Caki2 (cell line): ENCODE measurements at places on chromosomes 5 and 9. TPM values are rescaled to one million over a fixed set of nuclear protein-coding genes. Genes with fewer than 3 reads are reported as not detected.

The ANKRD31 gene
- total RNA-seq: 0.07 and 0.38 TPM in 2 replicates

The RLN1 gene
- total RNA-seq: not detected in 2 replicates

The KCTD16 gene
- total RNA-seq: 0.17 and 2.6 TPM in 2 replicates

The SMU1 gene
- total RNA-seq: 23.4 and 27.3 TPM in 2 replicates

The CARTPT gene
- total RNA-seq: not detected in 2 replicates

The ROR2 gene
- total RNA-seq: 8.3 and 8.4 TPM in 2 replicates

The SHOC1 gene
- total RNA-seq: not detected in 2 replicates

The GPR150 gene
- total RNA-seq: 0.17 TPM in 1 of 2 replicates, not detected in the other

The C7 gene
- total RNA-seq: not detected in 2 replicates

GRCh38 chr5:145913701-145914100 is 22.7 kb upstream of the SH3RF2 start:
- DNase-seq: no peak

DNA sequence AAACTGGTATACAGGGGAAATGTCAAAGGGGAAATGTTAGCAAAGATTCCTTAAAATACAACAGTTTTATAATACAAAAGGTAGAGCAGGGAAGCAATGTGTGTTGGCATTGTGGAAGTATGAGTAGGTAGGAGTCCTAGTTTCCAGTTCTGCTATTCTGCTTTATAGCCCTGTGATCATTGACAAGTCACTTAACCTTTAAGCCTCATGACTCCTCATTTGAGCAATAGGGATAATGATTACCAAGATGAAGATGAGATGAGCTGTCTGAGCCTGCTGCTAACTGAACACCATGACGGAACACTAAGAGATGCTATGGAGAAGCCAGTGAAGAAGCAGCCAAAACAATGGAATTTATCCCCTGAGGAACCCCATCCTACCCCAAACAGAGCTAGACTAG is 251.7 kb downstream of the PAPPA start:
- peak; percentile 63 for DNase-seq

GRCh38 chr5:122880749-122881148 is 35.3 kb downstream of the SNX24 start:
- DNase-seq: no peak

DNA sequence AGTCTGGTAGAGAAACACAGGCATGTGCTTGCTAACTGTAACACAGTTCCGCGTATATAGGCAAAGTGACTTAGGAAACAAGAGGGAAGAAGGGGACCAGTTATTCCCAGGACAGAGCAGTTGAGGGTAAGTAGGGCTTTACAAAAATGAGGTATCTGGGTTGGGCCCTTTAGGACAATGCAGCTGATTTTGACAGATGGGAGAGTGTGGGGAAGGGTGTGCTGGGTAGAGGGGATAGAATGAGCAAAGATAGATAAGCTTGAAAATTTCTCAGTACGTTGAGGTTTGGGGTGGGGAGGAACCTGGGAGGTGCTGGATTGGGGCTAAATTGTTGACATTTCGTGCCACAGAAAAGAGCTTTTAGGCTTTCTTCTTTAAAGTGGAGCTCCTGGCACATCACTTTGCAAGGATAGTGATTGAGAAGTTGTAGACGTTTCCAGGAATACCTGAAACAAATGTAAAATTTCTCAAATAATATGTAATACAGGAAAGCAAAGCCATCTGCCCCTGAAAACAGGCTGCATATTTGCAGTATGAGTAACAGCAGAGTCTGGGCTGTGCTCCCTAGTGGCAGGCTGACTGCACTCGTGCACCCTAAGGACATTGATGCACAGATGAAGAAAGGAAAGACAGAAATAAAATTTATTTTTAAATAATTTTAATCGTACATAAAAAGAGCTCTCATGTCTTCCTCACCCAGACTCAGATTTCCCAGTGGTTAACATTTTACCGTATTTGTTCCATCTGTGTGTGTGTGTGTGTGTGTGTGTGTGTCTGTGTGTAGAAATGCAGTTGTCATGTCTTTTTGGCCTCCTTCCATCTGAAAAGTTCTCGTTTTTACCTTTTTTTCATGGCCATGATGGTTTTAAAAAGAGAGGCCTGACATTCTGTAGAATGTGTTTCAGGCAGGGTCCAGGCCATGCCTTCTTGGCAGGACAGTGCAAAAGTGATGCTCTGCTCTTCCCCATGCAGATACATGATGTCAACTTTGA is 144.9 kb upstream of the DMRT1 start:
- DNase-seq: no peak

GRCh38 chr9:37370968-37371563 is 51.4 kb upstream of the GRHPR start:
- DNase-seq: no peak

DNA sequence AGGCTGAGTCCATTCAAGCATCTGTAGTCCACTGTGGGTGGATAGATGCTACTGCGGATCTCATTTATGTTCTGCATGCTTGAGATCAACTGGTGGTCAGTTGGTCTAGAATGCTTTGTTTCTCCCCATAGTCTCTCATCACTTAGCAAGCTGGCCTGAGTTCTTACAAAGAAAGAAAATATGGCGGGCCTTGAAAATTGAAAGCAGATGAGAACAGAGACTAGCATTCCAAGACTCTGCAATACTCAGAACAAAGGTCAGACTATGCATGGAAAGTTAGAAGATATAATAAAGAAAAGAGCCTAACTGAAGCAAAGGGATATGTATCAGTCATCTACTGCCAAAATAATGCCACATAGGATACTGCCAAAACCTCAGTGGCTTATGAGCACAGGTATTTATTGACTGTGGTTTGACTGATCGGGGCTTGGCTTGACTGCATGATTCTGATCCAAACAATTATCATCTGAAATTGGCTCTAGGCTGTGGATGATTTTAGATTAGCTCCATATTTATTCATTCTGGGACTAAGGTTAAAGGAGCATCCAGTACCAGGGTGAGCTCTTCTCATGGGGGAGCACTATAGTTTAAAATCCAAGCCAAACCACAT is 258.9 kb downstream of the TAF11L14 start:
- DNase-seq: no peak

GRCh38 chr9:90901933-90902332 is 100.3 kb downstream of the SYK start:
- DNase-seq: no peak

- DNase-seq: no peak
Measured at GRCh38 chr9:81293651-81294050, 395.7 kb downstream of the TLE1 start.

GRCh38 chr5:172123269-172123692 is 64.7 kb downstream of the STK10 start:
- peak; percentile 47 for DNase-seq

DNA sequence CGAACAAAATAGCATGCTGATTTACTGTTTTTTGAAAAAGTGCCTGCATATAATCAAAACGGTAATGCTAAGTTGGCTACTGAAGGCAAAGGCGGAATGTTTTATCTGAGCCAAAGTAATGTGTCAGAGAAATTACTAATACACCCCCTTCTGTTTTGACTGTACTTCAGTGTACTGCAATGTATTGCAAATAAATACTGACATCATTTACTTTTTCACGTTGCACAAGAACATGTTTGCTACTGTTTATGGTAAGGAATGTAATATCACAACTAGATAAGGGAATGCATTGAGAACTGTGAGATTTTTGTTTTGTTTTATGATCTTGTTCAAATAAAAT is 813 bp upstream of the AGTPBP1 start:
- DNase-seq: no peak

GRCh38 chr5:141434006-141434405 is 3.7 kb downstream of the PCDHGA12 start:
- no peak for DNase-seq

- DNase-seq: no peak
Measured at GRCh38 chr5:39202597-39203274, 16.6 kb downstream of the FYB1 start.

DNA sequence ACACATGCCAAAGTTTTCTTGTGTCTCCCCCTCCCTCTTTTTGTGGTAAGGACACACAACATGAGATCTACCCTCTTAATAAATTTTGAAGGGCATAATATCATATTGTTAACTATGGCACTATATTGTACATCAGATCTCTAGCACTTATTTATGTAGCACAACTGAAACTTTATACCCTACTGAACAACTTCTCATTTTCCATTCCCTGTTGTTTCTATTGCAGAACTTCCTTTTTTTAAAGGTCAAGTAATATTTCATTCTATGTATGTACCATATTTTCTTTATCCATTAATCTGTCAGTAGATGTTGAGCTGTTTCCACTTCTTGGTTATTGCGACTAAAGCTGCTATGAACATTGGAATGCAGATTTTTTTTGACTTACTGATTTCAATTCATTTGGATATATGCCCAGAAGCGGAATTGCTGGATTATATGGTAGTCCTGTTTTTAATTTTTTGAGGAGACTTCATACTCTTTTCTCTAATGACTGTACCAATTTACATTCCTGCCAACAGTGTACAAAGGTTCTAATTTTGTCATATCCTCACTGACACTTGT is 305.3 kb downstream of the PRR16 start:
- DNase-seq: no peak

- DNase-seq: no peak
Measured at GRCh38 chr5:171102877-171103610, 206.0 kb upstream of the TLX3 start.

DNA sequence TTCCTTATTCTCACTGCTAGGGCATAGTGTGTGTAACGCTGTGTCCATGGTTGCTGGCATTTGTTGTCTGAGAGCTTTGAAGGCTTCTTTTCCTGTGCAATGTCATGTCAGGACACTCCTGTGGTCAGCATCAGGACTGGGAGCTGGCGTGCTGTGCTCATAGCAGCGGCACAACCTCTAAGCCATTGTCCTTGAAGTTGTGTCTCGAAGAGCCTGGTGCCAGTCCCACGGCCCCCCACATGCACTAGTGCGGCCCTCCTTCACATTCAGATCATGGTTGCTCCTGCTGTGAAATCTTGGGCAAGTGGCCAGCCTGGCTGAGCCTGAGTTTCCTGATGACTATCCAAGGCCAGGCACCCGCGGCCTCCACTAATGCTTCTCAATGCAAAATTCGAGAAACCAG is 32.4 kb downstream of the PDZD2 start:
- DNase-seq: no peak

DNA sequence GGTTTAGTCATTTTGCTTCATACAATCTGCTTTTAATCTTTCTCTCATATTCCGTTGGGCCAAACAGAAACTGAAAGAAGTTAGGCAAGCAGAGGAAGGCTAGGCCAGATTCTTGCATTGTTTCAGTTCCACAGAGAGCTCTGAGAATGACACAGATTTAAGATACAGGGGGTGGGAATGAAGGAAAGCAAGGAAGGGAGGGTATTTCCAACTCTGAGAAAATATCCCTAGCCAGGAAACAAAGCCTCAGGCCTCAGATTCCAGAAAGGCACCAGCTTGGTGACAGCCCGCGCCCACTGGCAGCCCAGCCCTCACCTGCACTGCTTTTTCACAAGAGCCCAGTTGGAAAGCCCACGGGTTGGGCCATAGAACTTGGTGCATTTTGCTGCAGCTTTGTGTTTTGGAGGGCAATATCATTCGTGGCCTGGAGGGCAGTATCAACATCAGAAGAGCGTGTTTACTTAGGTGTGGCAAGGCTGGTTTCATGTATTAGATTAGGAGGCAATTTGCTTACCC is 63.5 kb downstream of the ENC1 start:
- no peak for DNase-seq

DNA sequence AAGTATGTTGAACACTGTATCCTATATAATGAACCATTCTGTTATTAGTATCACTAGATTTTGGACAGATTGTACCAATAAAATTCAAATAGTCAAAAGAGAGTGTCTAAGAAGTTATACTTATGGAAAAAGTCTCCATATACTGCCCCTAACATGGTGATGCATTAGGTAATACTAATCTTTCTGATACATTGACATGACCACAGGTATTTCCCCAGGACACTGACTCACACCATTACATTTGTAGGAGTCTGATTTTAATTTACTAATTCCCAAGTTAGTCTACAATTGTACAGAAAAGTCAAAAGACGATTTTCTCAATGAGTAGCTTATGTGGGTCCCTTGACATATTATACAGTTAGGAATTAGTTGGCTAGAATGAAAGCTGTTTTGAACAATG is 593.8 kb downstream of the ISL1 start:
- no peak for DNase-seq

- no peak for DNase-seq
Measured at GRCh38 chr5:178142642-178143041, 11.0 kb downstream of the NHP2 start.

DNA sequence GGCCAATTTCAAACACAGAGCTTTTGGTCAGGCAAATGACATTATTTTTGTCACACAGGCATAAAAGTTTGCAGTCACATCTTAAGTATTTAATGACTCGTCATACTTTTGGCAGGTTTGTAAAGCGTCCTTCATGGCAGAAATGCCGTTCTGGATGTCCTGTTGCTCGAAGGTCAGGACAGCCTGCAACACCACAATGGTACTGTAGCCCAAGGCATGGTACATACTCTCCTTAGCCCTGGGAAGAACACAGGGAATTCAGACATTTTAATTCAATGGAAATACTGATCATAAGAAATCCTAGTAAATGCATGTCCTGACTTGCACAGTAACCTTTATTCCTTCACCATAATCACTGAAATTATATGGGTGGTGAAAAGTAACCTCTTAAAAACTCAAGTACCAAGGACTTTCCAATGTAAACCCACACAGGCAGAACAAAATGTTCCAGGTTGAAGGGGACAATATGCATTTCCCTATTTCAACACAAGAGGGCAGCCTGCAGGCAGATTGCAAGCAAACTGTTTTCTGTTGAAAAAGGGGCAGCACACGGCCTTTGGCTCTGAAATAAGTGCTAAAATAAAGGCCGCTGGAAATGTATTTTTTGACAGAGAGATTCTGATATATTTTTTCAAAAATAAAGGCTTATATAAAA is 95.7 kb downstream of the TTC39B start:
- peak; percentile 59 for DNase-seq

DNA sequence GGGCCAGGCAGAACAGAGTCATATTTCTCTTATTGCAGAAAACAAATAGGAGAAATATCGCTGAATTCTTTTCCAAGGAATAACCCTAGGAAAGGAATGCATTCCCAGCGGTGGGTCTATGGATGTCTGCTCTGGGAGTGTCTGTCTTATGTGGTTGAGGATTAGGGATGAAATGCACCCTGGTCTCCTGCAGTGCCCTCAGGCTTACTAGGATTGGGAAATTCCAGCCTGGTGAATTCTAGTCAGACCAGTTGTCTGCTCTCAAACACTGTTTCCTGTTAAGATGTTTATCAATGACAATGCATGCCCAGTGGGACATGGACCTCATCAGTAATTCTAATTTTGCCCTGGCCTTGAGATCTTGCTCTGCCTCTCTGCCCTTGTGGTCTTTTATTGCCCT is 136.1 kb upstream of the ELAVL2 start:
- no peak for DNase-seq

DNA sequence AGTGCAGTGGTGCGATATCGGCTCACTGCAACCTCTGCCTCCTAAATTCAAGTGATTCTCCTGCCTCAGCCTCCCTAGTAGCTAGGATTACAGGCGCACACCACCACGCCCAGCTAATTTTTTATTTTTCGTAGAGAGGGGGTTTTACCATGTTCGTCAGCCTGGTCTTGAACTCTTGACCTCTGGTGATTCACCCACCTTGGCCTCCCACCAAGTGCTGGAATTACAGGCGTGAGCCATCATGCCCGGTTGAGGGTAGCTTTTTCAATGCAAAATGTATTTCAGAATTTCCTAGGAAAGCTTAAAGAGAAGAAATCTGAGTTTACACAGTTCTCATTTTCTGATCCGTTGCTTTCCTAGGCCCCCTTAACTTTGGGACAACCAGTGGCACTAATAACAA is 15.7 kb downstream of the BDP1 start:
- no peak for DNase-seq

- DNase-seq: no peak
Measured at GRCh38 chr5:86665984-86666760, 48.4 kb downstream of the COX7C start.
